Activated CD4-positive, alpha-beta memory T cell treated with anti-CD3 and anti-CD28 coated beads, Interleukin-2, amount 10 ng/mL, durations not matched to agents 7 days and 5 days (primary cell): ENCODE measurements at places on chromosomes 16 and 17. TPM values are rescaled to one million over a fixed set of nuclear protein-coding genes. Genes with fewer than 3 reads are reported as not detected.
A peak's percentile ranks its signal among the peaks of the same experiment; 100 is the strongest.

VEZF1 gene
- total RNA-seq = 44.6 TPM

KRTAP2-3 gene
- total RNA-seq = not detected

CDH5 gene
- not detected for total RNA-seq

DNA sequence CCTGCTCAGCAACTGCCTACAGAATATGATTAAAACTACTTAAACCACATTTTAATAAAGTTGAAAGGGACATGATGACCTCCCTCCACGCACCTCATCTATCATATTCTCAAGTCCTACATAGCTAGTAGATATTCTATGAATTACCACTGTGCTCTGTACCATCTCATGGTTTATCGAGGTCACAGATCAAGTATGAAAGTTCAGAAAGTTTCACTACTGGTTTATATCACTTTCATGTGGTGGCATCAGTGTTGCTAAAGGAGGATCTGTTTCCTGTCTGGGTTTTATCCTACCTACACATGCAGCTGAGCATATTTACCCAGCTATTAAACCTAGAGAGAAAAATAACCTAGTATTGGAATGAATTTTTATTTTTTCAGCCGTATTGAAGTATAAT lies 214.9 kb upstream of the MON1B start:
- no peak for DNase-seq

DNA sequence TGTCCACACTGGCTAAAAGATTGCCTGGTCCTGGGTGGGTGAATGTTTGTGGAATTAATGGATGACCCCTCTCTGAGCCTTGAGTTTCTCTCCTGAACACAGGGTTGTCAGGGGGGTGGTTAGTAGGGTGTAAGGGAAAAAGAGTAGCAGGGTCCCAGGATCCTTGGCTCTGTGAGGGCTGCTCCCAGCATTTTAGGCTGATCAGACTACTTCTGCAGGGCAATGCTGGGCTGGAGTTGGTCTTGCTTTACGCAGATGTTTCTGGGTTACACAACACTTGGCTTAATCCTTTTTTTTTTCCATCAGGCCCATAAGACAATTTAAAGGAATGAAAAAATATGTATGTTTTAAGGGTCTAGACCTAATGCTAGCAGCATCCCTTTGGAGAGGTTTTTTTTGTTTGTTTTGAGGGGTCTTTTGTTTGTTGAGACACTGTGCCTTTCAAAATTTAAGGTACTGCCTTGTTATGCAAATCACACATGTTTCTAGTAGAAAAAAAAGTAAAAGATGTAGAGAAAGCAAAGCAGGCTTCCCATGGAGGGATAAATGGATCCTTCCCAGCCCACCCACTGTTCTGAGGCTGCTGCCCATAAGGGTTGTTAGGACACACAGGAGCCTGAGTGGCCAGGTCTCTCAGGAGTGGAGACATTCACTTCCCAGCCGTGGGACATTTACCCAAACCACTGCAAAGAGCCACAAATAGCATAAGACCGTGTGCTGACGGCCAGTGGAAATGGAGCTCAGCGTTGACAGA lies 225.6 kb upstream of the HSBP1 start:
- no peak for DNase-seq

DNA sequence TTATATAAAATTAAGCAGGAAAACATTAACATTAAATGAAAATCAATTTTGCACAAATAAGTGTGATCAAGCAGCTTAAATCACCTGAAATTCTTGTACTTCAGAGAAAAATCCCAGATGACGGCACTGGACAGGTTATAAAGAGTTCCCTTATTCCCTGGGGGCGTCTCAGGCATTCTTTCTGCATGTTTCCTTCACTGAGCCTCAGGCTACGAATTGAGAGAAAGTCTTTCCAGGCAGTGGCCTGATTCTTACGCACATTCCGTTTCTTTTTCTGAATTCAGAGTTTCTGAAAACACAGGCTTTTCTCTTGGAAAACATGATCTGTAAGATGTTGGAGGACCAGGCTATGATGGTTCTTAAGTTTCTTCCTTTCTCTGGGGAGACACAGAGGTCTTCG lies 22.1 kb upstream of the PITPNM3 start:
- DNase-seq = no peak

DNA sequence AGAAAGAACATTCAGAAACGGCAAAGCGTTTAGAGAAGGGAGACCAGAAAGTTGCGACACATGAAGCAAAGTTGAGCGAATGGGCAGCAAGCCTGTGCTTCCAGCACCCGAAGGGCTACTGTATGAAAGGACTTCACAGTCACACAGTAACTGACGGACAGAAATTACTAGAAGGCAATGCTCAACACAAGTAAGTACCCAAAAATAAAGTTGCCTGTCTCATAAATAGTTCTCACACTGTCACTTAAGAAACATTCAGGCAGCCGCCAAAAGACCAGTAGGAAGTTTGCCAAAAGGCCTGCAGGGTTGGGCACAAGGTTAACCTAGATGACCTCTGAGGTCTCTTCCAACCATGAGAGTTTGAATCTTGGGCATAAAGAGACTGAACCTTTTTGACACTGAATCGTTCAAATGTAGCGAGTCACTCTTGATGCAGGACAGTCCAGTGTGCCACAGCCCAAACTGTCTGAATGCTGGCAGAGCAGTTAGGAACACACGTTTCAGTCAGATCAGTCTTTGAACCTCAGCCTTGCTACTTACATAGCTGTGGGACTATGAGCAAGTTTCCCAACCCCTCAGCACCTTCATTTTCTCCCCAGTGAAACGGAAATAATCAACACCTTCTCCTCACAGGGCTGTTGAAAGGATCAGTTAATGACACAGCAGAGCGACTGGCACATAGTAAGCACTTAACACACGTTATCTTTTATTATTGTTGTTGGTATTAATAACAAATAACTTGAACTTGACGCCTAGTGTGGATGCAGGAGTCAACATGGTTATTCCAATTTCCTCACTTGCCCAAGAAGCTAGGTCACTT lies 10.4 kb downstream of the NCBP3 start:
- DNase-seq = no peak

- no peak for DNase-seq
Observed at GRCh38 chr17:14396547-14396946, 95.7 kb downstream of the HS3ST3B1 start.

- peak; percentile 64 for DNase-seq
Observed at GRCh38 chr17:50661795-50662391, 27.2 kb downstream of the ABCC3 start.

DNA sequence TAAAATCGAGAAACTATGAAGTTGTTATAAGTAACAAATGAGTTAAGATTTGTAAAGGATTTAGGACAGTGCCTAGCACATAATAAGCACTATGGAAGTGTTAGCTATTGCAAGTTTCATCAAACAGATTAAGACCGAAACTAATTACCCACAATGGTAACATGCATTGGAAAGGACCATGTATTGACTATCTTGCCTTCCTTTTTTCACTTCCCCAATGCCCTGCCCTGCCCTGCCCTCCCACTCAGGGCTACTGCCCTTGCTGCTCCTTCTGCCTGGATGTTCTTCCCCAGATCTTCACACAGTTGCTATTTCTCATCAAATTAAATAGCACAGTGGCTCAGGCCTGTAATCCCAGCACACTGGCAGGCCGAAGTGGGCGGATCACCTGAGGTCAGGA lies 202.1 kb upstream of the PSMD7 start:
- no peak for DNase-seq

GRCh38 chr16:47519996-47520679 lies 59.0 kb downstream of the PHKB start:
- DNase-seq = no peak

GRCh38 chr17:80791758-80792284 lies 199.8 kb upstream of the CHMP6 start:
- DNase-seq = peak; percentile 66

GRCh38 chr16:1165511-1165910 lies 12.6 kb downstream of the CACNA1H start:
- no peak for DNase-seq
